ENCODE measurements at places on chromosomes 5 and 9. TPM values are rescaled to one million over a fixed set of nuclear protein-coding genes. Genes with fewer than 3 reads are reported as not detected.
A peak's percentile ranks its signal among the peaks of the same experiment; 100 is the strongest.

IL9 gene
- total RNA-seq, result 48.1 TPM

PRDM9 gene
- total RNA-seq, result not detected

GLRA1 gene
- not detected for total RNA-seq

- no peaks in the 10 kb centered on the region for H3K4me1 ChIP-seq
- H3K27ac ChIP-seq, result no peak overlapping the region
- H3K4me3 ChIP-seq, result no peak overlapping the region
- no peak for DNase-seq
Observed at GRCh38 chr5:165139262-165139661, 1633.8 kb downstream of the MAT2B start.

- DNase-seq, result no peak
- H3K27me3 ChIP-seq, result peaks cover 46% of the 10 kb centered on the region
- H3K36me3 ChIP-seq, result no peaks in the 10 kb centered on the region
Observed at GRCh38 chr9:86902586-86902985, 44.7 kb downstream of the GAS1 start.

- DNase-seq, result no peak
- no peak overlapping the region for H3K27ac ChIP-seq
- H3K4me1 ChIP-seq, result no peaks in the 10 kb centered on the region
Observed at GRCh38 chr5:144281784-144282183, 111.1 kb downstream of the KCTD16 start.

DNA sequence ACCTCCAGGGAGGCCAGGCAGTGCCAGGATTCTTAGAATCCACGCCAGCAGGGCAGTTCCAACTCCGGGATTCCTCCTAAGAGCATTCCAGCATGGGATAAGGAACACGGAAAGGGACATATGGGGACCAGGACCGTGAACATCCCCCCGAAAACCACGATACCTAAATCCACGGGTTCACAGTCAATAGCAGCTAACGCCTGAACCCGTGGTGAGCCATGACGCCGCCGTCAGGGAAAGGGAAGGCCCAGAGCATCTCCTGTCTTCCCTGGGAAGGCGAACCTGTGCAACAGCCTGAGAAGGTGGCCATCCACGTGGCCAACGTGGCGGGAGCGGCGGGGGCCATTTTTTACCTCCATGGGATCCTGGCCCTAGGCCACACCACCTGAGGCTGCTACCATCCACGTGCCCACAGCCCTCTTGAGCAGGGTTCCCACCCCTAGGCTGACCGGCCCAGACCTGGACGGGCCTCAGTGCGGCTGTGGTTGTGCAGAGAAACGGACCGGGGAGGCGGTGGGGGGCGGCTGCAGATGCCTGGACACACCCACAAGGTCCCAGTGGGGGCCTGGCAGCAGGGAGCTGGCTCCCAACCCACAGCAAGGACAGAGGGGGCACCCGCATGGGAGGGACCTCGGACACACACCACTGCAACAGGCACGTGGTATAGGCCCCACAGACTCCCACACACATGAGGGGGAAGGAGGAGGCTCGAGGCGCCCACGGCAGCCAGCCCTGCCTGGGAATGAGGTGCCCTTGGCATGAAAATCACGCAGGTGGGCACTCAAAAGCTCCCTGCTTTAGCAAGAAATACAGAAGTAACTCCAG lies 42.8 kb downstream of the SLC12A7 start:
- H3K27me3 ChIP-seq, result no peaks in the 10 kb centered on the region
- H3K4me1 ChIP-seq, result no peaks in the 10 kb centered on the region
- no peak overlapping the region for H3K27ac ChIP-seq
- peaks cover 4% of the 10 kb centered on the region for H3K36me3 ChIP-seq
- H3K4me3 ChIP-seq, result no peak overlapping the region

MARCHF11 gene
- not detected for total RNA-seq

WDR31 gene
- total RNA-seq, result 2.1 TPM

- no peaks in the 10 kb centered on the region for H3K36me3 ChIP-seq
- peak overlapping the region; percentile 89 for H3K27ac ChIP-seq
- peak overlapping the region; percentile 28 for H3K4me3 ChIP-seq
- H3K4me1 ChIP-seq, result peaks cover 73% of the 10 kb centered on the region
Observed at GRCh38 chr5:95861221-95861863, 38.8 kb upstream of the GLRX start.

DNA sequence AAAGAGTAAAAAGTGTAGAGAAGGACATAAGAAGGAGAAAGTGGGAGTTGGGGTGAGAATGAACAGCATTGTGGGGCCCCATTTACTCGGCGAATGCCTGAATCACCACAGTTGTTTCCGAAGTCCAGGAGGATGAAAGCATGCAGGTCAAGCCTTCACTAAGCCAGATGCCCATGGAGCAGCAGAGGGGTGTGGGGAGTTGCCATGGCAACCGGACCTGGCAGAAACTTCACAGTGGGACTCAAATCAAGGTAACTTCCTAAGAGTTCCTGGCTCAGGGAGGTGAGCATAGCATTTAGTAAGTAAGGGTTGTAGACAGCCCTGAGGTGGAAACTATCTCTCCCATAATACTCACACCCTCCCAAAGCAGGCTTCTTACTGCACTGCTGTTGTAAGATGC lies 357.1 kb downstream of the TRIM32 start:
- no peaks in the 10 kb centered on the region for H3K36me3 ChIP-seq
- H3K27ac ChIP-seq, result no peak overlapping the region
- no peak overlapping the region for H3K4me3 ChIP-seq
- H3K4me1 ChIP-seq, result no peaks in the 10 kb centered on the region

- no peak overlapping the region for H3K4me3 ChIP-seq
- peaks cover 5% of the 10 kb centered on the region for H3K4me1 ChIP-seq
- H3K27me3 ChIP-seq, result peaks cover 3% of the 10 kb centered on the region
Observed at GRCh38 chr5:96412868-96413449, 20.1 kb downstream of the PCSK1 start.

ZNF658 gene
- 2.8 TPM for total RNA-seq

- H3K4me1 ChIP-seq, result no peaks in the 10 kb centered on the region
- H3K27me3 ChIP-seq, result no peaks in the 10 kb centered on the region
- DNase-seq, result no peak
- no peaks in the 10 kb centered on the region for H3K36me3 ChIP-seq
- H3K4me3 ChIP-seq, result no peak overlapping the region
Observed at GRCh38 chr9:69086769-69087168, 51.2 kb downstream of the FXN start.

DNA sequence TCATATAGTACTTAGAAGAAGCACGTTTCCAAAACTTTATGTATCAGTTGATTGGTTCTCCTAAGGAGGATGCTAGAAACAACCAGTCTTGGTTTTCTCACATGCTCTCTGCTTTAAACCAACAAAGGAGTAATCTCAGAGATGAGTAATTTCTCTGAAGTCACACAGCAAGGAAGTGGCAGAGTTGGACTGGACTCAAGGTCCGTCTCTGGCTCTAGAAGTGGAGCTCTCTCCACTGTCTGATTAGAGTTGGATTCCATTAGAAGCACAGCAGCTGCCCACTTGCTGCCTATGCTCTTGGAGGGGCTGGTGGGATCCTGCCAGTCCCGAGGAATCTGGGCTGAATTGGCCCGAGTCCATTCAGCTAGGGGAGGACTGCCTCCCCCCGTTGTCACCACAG lies 21.0 kb downstream of the RALGPS1 start:
- H3K27ac ChIP-seq, result no peak overlapping the region
- H3K4me1 ChIP-seq, result peaks cover 2% of the 10 kb centered on the region
- H3K36me3 ChIP-seq, result no peaks in the 10 kb centered on the region

GRCh38 chr9:11457825-11458790 lies 845.3 kb upstream of the PTPRD start:
- H3K36me3 ChIP-seq, result no peaks in the 10 kb centered on the region
- H3K27ac ChIP-seq, result no peak overlapping the region
- H3K4me3 ChIP-seq, result no peak overlapping the region
- H3K4me1 ChIP-seq, result no peaks in the 10 kb centered on the region
- no peaks in the 10 kb centered on the region for H3K27me3 ChIP-seq
- DNase-seq, result no peak

- DNase-seq, result no peak
- H3K4me1 ChIP-seq, result peaks cover 3% of the 10 kb centered on the region
- H3K27me3 ChIP-seq, result peaks cover 1% of the 10 kb centered on the region
- H3K4me3 ChIP-seq, result no peak overlapping the region
Observed at GRCh38 chr9:133793471-133793870, 55.3 kb upstream of the SARDH start.

DIRAS2 gene
- total RNA-seq, result not detected

Measured in activated CD4-positive, alpha-beta T cell treated with anti-CD3 and anti-CD28 coated beads for 36 hours (primary cell).